T1000 (cell line): ENCODE measurements at places on chromosomes 13 and 19.

- no peak for DNase-seq
Observed at GRCh38 chr19:17041976-17042375, 15.4 kb upstream of the CPAMD8 start.

- no peak for DNase-seq
Observed at GRCh38 chr13:29917650-29918049, 67.2 kb upstream of the UBL3 start.

- no peak for DNase-seq
Observed at GRCh38 chr19:51980116-51980736, 6.4 kb downstream of the ZNF350 start.

- DNase-seq, result no peak
Observed at GRCh38 chr19:16118489-16119033, 6.9 kb downstream of the RAB8A start.

- no peak for DNase-seq
Observed at GRCh38 chr13:48302871-48303358, 636 bp upstream of the RB1 start.
